ENCODE measurements at places on chromosomes 13 and 19. TPM values are rescaled to one million over a fixed set of nuclear protein-coding genes. Genes with fewer than 3 reads are reported as not detected.

The GGACT gene
- 6.9 TPM for total RNA-seq

DNA sequence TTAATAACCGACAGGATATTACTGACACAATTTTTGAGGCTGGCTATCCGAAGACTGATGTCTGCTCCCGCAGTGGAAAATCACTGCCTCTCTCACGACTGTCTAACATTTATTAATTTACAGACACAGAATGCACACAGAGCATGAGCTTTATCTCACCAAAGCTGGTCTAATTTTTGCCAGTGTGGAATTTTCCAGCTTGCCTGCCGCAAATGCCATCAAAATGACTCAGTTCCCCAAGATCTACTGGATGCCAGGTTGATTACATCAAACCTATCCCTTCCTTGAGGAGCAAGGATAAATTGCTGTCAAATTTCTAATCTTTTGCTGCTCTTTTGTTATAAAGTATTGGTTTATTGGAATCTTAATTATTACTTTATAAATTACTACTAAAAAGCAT, 1775.1 kb upstream of the PCDH20 start:
- peak; percentile 9 for DNase-seq

- DNase-seq, result no peak
Observed at GRCh38 chr13:24625331-24625731, 54.9 kb upstream of the ATP12A start.

The PSPN gene
- 1.1 TPM for total RNA-seq

DNA sequence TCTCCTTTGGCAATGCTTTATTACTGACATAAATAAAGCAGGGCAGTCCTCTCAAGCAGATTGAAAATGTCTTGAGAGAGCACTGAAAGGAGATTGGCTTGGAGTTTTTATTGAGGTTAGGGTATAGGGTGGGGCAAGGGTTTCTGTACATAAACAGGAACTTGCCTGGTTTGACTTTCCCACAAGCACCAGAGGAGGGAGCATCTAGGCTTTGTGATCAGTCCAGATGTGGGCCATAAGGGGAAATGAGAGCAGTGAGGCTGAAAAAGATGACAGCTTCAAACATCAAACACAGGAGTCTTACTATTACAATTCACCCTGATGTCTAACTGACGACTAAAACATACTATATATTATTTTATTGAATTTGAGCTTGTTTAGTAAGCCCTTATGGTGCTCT, 260.9 kb downstream of the MTUS2 start:
- no peak for DNase-seq

DNA sequence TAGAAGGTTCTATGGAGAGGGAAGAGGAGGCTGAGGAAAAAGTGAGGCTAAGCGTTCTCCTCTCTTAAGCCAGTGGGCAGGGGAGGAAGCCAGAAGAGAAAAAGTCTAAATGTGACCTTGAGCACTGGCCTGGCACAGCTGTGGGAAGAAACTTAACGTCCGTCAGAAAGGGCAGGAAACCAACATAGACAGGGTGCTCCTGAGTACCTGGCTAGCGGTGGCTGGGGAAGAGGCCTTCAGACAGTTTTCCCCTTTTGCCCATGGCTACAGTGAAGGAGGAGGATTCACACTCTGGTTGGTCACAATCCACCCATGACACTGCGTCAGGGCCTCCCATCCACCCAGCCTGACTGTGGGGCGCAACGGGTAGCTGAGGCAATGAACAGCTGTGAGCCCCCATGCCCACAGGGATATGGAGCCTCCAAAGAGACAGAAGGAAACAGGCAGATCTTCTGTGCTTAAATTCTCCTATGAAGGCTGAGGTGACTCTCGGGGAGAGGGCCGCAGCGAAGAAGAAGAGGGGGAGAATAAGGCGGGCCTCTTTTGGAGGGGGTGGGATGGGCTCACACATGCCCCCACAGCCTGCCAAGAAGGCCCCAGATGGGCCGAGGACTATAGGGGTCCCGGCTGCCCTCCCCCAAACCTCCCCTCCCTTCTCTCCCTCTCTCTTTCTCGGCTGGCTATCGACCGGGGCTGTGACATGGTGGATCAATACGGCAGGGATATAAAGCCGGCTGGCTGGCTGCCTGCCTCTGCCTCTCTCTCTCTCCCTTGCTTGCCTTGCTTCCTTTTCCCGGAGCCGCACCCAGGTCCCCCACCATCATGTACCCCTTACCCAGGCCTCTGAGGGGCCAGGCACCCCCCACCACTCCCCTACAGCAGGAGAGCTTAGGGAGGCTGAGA, 19.8 kb upstream of the POU2F2 start:
- no peak for DNase-seq
